ENCODE measurements at places on chromosomes 2 and 18.

- peak; percentile 45 for DNase-seq
Measured at GRCh38 chr2:236675051-236675450, 105.4 kb downstream of the ACKR3 start.

- DNase-seq: no peak
Measured at GRCh38 chr2:136375017-136375901, 257.3 kb upstream of the CXCR4 start.

DNA sequence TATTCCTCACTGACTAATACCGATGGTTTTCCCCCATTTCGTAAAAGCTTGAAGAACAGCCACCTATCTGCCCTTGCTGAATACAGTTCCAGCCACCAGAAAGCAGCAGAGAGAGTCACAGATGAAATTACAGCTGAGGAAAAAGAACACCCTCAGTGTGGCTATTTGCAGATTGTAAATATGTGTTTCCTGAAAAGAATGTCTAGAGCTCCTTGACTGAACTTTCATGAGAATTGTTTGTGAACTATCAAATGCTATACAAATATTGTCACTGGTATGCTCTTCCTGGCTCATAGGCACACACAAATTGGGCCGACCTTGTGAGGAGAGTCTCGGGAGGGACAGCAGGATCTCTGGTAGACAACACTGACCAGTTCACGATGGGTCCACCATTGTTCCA lies 58.1 kb upstream of the TTC39C start:
- no peak for DNase-seq

- no peak for DNase-seq
Measured at GRCh38 chr18:79069717-79070151, 540 bp downstream of the ATP9B start.

GRCh38 chr18:10391506-10391905 lies 62.9 kb upstream of the APCDD1 start:
- DNase-seq: no peak

- no peak for DNase-seq
Measured at GRCh38 chr2:165499131-165499530, 29.6 kb downstream of the CSRNP3 start.

DNA sequence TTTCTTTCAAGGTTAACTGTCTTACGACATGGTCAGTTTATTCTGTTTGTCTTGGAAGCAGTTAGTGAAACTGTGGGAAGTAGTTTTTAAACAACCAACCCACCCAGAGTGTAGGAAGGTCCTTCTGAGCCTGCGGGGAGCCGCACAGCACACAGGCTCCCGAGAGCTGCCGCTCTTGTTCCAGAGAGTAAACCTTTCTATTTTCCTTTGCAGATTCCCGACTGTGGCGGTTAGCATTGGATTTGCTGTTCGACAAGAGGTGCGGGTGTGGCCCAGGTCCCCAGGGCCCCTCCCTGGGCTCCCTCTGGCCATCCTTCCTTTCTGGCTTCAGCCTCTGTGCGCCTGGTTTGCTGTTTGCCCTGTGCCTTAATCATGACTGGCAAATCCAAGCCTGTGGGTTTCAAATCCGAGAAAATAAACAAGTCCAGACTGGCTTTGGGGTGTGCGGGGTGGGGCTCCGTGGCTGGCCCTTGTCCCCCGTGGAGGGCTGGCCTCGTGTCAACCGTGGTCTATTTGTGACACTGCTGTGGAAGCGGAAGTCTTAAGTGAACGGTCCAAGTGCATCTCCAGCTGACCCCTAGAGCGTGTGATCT lies 30.7 kb downstream of the IMPA2 start:
- no peak for DNase-seq

DNA sequence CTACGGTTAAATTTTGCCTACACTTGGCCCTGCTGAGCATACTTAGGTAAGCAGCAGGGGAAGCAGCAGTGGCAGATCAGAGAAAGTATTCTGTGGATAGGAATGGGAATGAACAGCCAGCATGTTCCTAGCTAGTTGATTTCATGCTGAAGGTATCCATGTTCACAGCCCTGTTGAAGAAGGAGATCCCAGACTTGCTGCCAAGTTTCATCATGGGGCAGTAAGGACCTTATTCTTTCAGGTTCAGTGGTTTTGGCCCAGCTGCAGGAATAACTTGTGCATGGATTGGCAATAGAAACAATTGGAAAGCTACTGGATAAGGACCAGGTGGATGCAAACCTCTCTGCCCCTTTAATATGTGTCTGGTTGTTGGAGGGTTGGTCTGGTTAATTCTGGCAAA lies 98.2 kb upstream of the TMEM178A start:
- DNase-seq: peak; percentile 40

GRCh38 chr2:961786-962185 lies 11.1 kb downstream of the SNTG2 start:
- no peak for DNase-seq

DNA sequence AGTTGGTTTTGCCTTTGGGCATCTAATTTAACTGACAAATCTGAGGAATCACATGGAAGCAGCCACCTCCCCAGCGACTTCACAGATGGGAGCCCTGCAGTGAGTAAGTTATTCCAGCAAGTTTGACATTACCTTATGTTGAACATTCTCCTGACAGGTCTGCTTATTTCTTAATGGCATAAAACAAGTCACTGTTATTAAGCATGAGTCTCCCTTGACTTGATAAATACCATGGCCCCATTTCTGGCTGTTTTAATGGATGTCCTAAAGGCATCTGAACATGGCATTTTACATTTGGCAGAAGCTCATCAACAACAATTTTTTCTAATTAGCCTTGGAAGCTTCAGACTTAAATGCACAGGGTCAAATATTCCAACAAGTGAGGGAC lies 92.6 kb upstream of the CREB1 start:
- DNase-seq: no peak

GRCh38 chr2:44692821-44693220 lies 248.7 kb upstream of the SIX3 start:
- no peak for DNase-seq

DNA sequence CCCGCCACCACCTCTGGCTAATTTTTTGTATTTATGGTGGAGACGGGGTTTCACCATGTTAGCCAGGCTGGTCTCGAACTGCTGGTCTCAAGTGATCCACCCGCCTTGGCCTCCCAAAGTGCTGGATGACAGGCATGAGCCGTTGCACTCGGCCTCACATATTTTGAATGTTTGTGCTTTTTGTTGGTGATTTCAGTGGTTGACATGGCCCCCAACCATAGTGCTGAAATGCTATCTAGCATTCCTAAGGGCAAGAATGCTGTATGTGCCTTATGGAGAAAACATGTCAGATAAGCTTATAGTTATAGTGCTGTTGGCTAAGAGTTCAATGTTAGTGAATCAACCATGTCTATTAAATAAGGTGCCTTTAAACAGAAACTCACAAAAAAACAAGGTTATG lies 8.9 kb downstream of the ZAP70 start:
- no peak for DNase-seq

DNA sequence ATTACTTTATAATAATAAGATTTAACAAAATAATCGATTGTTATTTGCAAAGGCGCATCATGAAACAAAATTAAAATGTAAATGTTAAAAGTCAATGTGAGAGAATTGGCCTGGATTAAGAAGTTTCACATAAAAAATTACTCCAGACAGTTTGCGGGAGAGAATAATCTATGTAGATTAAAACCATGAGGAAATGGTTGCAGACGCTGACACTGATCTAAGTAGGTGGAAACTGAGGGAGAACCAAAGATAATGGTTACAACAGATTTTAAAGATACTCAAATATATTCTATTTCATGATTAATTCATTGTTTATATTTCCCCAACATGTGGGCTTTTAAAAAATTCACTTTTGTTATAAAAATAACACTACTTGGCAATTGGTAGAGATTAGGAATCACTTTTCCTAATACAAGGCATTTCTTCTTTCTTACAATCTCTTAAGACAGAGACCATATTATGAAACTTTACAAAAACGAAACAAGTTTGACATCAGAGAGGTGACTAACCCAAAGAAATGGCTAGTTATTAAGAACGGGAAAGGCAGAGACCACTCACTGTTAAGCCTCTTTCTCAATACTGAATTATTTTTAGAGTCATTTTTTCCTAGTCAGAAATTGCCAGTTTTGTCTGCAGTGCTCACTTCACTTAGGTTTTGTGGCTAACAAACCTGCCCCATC lies 1.6 kb downstream of the KANSL1L start:
- no peak for DNase-seq

GRCh38 chr18:42635378-42636048 lies 480.0 kb downstream of the RIT2 start:
- DNase-seq: no peak

DNA sequence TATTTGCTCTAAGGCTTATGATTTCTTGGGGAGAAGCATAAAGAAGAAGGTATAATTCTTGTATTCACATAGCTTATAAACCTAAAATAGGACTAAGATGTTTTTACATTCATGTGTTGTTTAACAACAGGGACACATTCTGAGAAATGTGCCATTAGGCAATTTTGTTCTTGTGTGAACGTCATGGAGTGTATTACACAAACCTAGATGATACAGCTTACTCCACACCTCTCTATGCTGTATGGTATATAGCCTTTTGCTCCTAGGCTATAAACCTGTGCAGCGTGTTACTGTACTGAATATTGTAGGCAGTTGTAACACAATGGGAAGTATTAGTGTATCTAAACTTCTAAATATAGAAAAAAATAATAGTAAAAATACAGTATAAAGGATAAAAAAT lies 92.1 kb downstream of the PHLPP1 start:
- DNase-seq: no peak

DNA sequence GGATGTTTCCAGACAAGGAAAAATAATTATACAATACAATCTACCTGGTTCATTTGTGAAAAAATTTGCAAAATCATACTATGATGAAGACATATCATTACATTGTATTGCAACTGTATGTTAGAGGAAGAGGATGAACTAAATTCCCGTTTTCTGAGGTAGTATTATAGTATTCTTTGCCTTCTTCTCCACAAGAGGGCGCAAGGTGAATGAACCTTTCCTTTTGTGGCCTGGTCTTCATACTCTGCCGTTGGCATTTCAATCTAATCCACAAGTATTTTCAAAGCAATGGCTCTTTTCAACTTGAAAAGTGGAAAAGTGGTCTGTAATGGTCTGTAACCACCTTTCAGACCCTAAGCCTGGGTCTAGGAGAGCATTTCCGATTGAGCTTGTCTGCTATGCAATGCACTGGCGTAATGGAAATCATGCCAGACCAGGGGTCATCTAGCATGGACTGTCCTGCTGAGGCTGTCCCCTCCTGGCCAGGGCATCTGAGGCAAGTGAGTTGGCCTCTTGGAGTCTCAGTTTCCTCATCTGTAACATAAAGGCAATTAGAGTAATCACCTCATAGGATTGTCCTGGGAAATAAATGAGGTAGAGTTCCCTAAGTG lies 30.8 kb upstream of the ZNF396 start:
- DNase-seq: no peak

- no peak for DNase-seq
Measured at GRCh38 chr2:74516650-74517049, 2.4 kb downstream of the TLX2 start.

- DNase-seq: no peak
Measured at GRCh38 chr2:18820966-18821365, 231.6 kb upstream of the NT5C1B start.

- DNase-seq: no peak
Measured at GRCh38 chr2:230077851-230078547, 9.3 kb upstream of the SLC16A14 start.

GRCh38 chr2:157572725-157573124 lies 55.9 kb downstream of the ACVR1C start:
- DNase-seq: no peak

GRCh38 chr2:20637147-20637546 lies 13.8 kb downstream of the HS1BP3 start:
- no peak for DNase-seq

- no peak for DNase-seq
Measured at GRCh38 chr2:197628043-197628500, 47.3 kb downstream of the RFTN2 start.

GRCh38 chr18:10971717-10972116 lies 177.7 kb downstream of the PIEZO2 start:
- no peak for DNase-seq

DNA sequence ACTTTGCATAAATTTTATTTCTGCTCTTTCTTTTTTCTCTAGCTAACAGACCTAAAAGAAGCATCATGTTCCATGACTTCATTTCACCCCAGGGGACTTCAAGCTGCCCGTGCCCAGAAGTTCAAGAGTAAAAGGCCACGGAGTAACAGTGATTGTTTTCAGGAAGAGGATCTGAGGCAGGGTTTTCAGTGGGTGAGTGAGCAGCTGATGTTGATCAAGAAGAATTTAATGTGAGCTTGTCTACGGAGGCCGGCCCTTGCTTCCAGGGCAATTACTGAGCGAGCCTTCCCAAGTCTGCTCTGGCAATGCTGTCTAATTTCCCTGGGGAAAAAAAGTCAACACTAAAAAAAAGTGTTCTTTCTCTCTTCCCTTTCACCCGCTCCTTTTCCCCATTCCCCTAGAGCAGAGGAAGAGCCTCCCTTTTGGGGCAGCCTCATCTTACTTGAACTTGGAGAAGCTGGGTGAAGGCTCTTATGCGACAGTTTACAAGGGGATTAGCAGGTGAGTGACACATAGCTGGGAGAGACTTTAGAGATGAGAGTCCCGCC lies 1.2 kb downstream of the CDK15 start:
- DNase-seq: no peak

DNA sequence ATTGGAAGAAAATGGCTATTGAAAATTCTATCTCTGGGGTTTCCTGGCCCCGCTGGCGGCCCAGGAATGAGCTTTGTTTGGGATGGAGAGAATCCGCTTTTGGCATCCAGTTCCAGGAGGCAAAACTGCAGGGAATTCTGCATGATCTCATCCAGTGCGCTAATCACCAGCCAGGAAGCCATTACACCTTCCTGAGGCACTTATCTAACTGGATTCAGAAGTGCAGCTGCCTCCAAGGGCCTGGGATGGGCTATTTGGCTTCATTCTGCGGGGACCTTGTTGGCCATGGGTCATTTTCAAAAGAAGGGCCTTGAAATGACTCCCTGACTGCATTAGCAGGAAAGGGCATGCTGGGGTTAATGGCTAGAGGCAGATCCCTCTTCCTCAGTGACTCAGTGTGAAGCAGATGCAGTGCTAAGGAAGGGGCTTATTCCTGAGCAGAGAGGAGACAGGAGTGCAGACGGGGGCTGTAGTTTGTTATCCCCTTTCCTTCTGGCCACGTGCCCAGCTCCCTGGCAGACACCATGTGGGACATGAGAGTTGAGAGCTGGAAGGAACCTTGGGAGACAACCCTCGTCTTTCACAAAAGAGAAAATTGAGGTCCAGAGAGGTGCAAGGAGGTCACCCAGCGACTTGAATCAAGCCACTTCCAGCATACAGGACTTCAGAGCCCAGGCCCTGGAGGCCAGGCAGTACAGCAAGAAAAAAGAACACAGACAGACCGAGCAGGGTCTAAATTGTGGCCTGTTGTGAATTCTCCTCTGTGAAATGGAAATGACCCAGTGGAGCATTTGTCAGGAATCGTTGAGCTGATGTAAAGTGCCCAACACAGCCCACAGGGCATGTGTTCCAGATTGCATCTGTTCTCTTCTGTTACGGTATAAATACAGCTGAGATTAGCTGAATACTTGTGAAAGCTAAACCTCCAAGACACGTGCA lies 161.8 kb downstream of the PRKCE start:
- DNase-seq: no peak

Data from non-pigmented ciliary epithelial cell (primary cell).